Left forelimb (tissue), 1 donor: ENCODE measurements at places on chromosomes 1 and 21.

GRCh38 chr1:47201179-47201578, 11.3 kb upstream of the PDZK1IP1 start:
- no peak for DNase-seq

DNA sequence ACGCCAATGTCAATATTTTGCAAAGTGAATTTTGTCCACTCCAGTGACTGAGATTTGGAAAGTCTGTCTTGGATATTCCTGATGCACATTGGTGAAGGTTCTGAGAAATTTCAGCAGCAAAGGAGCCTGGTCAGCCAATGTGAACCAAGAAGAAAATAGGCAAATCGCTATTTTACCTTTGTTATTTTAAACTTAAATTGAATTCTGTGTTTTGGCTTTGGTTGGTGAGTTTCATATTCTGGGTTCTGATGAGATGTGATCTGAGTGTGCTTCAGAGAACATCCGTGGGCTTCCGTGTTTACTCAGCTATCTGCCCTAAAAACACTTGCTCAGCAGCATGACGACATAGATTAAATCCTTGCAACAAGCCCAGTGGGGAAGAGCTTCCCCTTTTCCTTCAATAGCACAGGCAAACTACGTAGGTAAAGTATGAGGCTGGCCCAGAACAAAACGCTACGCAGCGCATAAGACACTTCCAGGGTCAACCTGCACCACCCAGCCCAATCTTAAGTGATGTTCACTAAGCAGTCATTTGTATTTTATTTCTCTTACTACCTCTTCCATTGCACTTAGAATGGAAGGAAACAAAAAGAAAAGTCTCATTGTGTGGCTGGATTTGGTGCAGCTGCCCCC, 176.4 kb upstream of the KAZN start:
- no peak for DNase-seq

DNA sequence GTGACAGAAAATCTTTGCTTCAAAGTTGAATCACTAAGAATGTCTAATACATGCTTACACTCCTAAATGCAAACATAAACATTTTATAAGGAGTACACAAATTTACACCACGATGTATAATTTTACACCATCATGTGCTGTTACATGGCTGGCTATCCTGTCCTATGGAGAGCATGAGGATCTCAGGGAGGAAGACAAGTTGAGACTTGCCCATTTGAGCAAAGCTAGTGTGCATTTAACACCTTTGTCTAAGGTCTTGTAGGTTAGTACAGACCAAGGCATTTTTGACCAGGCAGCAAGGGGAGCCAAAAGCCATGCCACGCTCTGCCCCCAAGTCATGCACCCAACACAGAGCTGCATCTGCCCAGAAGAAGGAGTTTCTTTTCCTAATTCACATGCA, 14.5 kb upstream of the COG2 start:
- no peak for DNase-seq

GRCh38 chr21:32410916-32411315, 1.6 kb upstream of the EVA1C start:
- no peak for DNase-seq

DNA sequence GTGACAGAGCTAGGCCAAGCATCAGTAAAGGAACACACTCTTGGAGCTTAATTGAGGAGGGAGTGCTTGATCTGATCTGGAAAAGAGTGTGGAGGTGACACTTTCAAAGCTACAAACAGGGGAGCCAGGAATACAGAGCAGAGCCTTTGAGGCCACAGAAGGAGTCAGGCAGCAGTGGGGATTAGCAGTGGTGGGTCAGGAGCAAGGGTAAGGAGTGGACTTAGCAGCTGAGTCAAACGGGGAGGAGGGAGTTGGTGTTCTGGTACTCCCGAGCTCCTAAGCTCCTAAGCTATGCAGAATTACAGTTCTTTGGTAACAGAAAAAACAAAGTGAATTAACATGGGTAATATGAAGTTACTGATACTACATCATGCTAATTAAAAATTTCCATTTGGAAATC, 14.5 kb downstream of the RAB4A start:
- DNase-seq: no peak

DNA sequence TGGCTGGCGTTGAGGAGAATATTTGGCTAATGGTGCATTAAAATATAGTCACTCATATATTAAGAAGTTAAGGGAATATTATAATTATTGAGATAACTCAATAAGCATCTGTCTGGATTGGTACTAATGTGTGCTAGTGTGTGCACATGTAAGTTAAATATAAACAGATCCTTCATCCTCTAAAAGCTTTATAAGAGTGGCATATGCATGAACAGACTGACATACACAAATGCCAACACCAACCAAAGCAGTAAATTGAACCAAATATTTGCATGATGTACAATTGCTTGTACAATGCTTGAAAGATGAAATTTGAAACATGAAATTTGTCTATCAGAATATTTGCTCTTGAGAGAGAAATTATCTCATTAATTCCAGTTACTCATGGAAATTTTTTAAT, 344.9 kb downstream of the ADGRL2 start:
- DNase-seq: no peak

GRCh38 chr1:212621043-212621948, 12.7 kb downstream of the ATF3 start:
- no peak for DNase-seq

DNA sequence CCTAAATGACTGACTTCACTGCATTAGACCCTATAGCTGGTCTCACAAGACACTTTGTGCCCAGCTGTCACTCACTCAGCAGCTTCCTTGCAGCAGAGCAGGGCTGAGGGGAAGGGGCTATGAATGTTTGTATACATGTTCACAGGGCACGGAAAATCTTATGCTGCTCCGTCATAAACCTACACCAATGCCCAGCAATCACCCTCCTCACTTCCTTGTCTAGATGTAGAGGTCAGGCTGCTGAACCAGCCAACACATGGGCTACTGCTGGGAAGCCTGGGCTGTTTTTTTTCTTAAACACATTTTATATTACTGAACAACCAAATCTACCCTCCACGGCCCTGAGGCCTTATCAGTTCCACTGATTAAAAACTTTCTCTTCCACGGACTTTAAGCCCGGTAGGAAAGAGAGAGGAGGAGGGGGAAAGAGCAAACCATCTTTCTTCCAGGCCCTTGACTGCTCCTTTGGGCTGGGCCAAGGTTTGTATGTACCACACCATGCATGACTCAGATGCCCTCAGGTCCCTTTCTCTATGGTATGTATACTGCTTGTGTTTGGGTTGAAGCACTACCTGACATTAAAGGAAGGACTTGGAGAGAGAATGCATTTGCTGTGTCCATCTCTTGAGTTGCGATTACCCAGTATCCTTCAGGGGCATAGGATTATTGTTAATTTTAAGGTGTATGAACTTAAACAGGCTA, 12.7 kb downstream of the MTFR1L start:
- no peak for DNase-seq

DNA sequence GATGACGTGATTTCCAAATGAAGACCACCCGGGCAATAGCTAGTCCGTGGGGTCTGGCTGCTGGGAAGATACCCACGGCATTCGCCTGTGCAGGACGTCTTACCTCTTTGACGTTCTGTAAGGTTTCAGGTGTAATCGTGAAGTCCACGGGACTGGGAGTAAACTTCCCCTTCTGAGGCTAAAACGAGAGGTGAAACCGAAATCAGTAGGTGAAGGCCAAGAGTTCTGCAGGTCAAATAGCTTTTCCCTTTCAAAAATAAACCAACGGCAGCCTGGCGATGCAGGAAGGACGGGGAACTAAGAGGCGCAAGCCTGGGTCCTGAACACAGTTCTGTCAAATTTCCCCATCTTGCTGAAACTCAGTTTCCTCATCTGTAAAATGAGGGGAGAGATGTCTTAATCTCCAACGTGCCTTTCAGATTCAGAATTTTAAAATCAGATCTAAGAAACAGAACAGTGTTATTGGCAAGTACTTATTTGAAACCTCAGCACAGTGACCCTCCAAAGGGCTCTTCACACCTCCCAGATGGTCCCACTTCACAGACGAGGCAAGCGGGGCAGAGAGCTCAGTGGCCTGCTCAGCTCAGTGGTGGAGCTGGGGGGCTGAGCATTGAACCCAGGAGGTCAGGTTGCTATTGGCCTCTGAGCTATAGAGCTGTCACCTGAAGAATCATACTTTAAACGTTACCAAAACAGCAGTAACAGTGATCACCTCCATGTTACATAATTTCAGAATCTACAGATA, 34.7 kb downstream of the VPS26C start:
- DNase-seq: no peak

DNA sequence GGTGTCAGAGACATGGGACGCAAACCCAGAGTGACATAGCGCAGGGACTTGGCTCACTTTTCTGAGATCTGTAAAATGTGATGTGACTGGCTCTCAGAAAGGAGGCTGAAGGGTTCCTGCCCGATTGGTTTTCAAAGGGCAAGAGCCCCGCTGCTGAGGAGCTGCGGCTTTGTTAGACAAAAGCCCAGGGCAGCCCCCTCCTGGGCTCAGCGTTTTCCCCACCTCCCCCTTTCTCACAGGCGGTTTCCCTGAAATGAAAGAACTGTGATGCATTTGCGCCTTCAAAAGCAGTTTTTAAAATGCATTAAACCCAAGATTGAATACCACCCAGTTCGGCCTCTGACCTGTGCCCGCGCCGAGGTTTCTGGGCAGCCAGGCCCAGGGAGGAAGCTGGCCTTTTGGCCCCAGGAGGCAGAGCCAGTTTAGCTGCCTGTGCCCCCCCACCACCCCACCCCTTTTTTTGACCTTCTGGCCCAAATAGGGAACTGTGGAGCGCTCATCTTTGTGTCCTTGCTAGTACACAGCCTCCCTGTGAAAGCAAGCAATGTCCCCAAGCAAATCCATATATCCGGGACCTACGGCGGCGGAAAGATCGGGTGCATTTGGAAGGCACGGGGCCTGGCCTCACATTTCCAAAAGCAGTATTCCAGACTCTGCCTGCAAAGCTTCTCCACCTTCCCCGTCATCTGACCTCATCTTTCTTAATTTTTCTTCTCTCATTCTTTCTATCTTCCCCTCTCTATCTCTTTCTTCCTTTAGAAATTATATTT, 28.6 kb downstream of the CD247 start:
- no peak for DNase-seq
